Stimulated activated CD4-positive, alpha-beta T cell treated with anti-CD3 and anti-CD28 coated beads, TNF-alpha, amount 100 ng/mL, for 24 hours (primary cell): ENCODE measurements at places on chromosomes 4 and X.

DNA sequence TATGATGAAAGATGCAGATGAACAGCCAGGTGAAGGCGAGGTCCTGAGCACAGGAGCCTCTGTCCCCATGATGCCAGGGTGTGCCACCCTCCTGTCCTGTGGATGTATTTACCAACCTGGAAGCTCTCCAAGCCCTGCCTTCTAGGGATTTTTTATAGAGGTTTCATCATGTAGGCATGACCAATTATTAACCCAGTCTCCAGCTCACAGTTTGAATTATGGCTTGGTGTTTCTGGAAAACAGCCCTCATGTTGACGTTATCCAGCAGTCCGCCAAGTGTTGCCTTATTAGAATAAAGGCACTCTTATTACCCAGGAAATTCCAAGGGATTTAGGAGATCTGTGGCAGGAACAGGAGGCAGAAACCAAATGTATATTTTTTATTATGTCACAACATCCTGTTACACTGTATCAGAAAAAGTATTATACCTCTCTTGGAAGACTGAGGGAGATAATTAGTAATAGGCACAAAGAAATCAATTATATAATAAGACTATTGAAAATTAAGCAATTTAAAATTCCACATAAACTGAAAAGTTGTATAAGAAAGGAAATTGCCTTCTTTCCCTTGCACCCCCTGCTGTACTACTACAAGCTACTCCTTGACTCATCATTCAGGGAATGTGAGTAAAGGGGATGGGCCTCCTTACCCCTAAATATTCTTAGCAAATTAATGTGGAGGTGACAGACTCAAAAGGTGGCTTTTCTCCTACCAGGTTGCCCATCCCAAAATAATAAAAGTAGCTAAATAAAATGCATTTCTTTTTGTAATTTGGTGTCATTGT lies 129.6 kb downstream of the ZNF330 start:
- no peak for DNase-seq

DNA sequence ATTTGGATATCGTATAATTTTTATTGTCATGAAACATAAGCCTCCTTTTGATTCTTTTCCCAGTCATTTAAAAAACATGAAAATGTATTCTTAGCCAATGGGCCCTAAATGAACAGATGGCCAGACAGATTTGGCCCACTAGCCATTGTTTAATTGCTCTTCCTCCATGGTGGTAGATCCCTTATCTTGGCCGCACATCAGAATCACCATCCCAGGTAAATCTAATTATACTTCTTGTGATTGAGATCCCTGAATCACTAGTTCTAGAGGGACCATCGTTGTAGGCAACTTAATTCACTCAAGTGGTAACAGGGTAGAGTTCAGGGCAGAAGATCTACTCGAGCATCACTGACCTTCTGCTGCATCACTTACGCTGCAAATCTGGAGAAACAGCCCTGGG lies 24.1 kb upstream of the VCX3A start:
- DNase-seq = no peak

GRCh38 chr4:168507178-168507815 lies 10.4 kb downstream of the PALLD start:
- no peak for DNase-seq

- DNase-seq = no peak
Observed at GRCh38 chr4:71648448-71648847, 135.4 kb downstream of the GC start.

DNA sequence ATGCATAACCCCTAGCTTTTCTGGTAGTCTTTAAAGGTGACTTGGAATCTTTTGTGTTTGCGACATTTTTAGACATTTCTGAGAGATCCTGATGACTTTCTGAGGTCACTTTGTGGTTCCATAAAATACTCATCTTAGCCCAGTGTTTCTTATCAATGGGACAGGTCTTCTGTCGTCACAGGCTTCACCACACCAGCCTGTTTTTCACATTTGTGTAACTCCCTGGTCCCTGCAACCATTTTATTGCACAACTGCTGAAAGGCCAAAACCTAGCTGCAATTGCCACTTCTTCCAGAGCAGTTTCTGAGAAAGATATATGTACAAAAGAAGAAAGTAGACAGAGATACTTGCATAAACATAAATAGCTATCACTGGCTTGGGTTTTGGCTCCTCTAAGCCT lies 120.9 kb downstream of the IL15 start:
- no peak for DNase-seq

DNA sequence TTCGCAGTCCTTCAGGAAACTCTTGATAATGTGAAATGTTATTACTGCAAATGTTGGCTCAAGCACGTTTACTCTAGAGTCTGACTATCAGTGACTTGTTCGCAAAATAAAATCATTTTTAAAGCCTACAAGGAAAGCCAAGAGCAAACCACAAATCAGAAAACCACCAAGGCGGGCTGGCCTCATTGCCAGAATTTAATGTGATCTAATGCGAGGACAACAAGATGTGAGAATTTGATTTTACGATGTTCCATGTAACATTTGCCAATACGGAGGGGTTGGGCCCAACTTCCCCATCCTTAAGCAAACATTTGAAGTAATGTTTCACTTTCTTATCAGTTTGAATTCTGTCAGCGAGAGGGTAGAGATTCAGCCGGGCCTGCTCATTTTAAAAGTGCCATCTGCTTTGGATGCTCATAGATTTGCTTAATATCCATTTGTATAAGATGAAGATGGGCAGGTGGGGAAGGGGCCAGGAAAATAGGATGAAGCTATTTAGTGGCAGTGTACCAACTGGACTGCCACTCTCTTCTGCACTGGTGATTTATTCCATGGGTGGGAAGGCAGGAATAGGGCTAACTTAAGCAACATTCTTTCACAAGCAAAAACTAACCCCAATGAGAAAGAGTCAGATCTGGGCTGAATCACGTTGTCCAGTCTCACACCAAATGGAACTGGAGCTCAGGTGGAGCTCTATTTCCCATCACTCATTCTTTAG lies 225.3 kb downstream of the ANAPC10 start:
- DNase-seq = no peak
